ENCODE measurements at places on chromosomes 1 and 21.

- DNase-seq, result no peak
Observed at GRCh38 chr1:218817691-218818465, 355.8 kb upstream of the LYPLAL1 start.

GRCh38 chr1:45767035-45767434 is 16.6 kb upstream of the IPP start:
- no peak for DNase-seq

DNA sequence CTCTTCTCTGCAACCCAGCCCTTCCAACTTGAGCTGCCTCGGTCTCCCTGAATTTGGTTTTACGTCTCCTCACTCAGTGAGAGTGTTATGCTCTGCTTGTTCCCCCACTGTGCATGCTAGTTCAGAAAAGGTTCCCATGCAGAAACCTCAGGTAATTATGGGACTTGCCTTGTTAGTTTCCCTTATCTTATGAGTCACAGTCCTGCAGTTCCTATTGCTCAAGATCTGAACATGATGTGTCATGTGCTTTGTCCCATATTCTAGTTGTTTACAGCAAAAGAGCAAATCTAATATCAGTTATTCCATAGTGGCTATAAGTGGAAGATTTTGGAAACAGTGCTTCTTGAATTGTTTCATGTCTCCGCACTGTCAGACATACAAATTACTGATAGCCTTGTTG is 74.4 kb downstream of the DUSP10 start:
- DNase-seq, result no peak

GRCh38 chr21:15848634-15849560 is 119.1 kb downstream of the USP25 start:
- DNase-seq, result no peak

Data from activated naive CD4-positive, alpha-beta T cell (primary cell).